ENCODE measurements at places on chromosomes 7 and 10.

GRCh38 chr10:34641147-34641912 is 173.8 kb downstream of the PARD3 start:
- no peak for DNase-seq

DNA sequence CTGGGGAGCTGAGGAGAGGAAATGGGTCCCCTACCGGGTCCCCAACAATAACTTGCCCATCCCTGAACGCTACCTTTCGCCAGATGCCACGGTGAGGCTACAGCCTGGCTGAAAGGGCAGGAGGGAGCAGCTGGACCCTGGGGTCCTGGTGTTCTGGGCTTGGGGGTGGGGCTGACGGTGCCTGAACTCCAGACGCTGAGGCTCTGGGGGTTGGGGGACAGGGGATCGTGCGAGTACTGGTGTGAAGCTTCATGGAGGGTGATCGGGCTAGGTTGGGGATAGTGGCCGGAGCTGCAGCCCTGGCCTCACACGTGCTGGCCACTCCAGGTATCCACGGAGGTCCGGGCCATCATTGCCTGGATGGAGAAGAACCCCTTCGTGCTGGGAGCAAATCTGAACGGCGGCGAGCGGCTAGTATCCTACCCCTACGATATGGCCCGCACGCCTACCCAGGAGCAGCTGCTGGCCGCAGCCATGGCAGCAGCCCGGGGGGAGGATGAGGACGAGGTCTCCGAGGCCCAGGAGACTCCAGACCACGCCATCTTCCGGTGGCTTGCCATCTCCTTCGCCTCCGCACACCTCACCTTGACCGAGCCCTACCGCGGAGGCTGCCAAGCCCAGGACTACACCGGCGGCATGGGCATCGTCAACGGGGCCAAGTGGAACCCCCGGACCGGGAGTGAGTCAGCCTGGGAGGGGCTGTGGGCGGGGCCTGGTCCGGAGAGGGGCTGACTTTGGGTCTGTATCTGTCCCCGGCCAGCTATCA is 8.3 kb downstream of the AEBP1 start:
- no peak for DNase-seq

DNA sequence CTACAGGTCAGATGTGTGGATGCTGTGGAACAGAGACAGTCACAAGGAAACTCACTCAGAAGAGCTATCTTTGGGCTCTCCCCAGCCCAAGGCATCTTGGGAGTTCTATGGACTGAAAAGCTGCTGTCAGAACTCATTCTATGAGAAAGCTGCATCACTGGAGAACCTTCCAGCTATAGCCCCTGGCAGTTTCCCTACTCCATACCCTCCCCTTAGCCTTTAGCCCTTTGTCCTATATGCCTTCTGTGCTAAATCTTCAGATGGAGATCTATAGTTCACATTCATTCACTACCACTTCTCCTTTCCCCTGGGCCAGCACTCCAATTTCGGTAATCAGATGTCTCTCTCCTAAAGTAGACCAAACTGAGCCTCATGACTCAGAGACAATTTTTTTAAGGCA is 6.9 kb downstream of the WNT8B start:
- DNase-seq, result no peak

DNA sequence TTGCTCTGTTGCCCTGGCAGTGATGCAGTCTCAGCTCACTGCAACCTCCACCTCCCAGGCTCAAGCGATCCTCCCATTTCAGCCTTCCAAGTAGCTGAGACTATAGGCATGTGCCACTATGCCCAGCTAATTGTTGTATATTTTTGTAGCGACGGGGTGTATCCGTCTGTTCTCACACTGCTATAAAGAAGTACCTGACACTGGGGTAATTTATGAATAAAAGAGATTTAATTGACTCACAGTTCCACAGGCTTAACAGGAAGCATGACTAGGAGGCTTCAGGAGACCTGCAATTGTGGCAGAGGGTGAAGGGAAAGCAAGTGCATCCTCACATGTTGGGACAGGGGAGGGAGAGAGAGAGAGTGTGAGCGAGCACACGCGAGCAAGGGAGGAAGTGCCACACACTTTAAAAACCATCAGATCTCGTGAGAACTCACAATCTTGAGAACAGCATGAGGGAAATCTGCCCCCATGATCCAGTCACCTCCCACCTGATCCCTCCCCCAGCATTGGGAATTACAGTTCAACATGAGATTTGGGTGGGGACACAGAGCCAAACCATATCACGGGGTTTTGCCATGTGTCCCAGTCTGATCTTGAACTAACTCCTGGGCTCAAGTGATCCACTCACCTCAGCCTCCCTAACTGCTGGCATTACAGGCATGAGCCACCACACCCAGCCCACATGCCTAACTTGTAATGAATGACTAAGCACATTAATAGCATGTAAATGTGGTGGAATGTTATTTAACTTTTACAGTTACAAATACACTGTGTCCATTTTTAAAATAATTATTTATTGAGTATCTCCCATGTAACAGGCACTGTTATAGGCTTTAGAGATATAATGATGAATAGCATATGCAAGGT is 65.5 kb downstream of the RALA start:
- DNase-seq, result no peak

- DNase-seq, result no peak
Observed at GRCh38 chr10:72367301-72367960, 12.7 kb upstream of the DNAJB12 start.

DNA sequence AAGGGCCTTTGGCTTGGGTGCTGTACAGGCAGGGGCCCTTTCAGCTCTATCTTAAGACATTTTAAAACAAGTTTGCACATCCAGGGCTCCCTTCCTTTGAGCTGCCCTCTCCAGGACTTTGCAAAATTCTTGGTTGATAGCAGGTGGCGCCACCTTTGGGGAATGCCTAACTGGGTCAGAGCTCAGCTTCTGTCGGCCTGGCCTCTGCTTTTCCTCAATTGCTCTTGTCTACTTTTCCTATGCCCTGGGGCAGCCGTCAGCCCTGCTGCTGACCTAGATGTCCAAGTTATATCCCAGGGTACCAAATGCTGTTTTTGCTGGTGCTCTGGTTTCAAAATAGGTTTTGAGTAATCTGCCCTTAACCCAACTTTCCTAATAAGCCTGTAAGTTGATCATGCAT is 65.8 kb downstream of the APBB1IP start:
- DNase-seq, result peak; percentile 42

DNA sequence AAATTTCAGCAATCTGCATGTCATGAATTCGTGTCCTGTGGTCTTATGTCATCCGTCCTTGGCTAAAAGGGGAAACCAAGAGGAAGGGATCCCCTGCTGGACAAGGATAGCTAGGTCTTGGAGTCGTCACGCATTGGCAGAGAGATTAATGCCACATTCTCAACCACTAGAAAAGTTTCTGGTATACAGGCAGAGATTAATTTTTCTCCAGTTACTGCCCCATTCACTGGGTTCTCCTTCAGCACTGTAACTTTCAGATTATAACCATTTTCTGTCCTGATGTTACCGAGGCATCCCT is 1060.6 kb upstream of the AUTS2 start:
- no peak for DNase-seq

DNA sequence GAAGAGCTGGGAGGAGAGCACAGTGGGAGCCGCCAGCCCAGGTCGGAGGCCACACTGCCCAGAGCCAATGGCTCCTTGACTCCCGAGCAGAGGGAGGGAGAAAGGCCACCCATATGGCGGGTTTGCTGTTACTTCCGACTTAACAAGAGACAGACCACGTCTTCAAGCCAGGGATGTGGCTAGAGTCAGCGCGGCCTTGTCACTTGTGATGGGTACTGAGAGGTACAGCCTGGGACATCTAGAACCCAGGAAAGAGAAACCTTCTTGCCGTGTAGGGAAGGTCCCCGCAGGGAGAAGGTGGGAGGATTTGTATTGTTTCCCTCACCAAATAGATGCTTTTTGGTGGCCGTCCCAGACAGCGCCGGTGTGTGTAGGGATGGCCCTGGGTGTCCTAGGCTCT is 127.6 kb downstream of the PAXIP1 start:
- no peak for DNase-seq

GRCh38 chr7:127809261-127809702 is 157.3 kb downstream of the SND1 start:
- no peak for DNase-seq

GRCh38 chr10:68586606-68587305 is 26.6 kb downstream of the TET1 start:
- no peak for DNase-seq

- DNase-seq, result no peak
Observed at GRCh38 chr10:100927266-100927665, 14.5 kb downstream of the SLF2 start.

DNA sequence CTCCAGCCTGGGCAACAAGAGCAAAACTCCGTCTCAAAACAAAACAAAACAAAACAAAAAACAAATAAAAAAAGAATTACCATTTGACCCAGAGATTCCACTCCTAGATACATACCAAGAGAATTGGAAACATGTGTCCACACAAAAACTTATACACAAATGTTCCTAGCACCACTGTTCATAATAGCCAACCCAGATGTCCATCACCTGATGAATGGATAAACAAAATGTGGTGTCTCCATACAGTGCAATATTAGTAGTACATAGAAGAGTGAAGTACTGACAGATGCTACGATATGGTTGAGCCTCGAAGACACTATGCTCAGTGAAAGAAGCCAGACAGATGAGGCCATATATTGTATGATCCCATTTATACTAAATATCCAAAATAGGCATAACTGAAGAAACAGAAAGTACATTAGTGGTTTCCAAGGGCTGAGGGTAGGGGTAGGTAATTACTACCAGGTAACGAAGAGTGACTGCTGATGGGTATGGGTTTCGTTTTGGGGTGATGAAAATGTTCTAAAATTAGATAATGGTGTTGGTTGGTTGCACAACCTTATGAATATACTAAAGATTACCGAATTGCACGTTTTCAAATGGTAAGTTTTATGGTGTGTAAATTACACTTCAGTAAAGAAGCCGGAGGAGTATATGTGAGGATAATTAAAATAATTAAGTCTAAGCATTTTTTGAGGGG is 20.0 kb downstream of the MYO1G start:
- DNase-seq, result no peak

DNA sequence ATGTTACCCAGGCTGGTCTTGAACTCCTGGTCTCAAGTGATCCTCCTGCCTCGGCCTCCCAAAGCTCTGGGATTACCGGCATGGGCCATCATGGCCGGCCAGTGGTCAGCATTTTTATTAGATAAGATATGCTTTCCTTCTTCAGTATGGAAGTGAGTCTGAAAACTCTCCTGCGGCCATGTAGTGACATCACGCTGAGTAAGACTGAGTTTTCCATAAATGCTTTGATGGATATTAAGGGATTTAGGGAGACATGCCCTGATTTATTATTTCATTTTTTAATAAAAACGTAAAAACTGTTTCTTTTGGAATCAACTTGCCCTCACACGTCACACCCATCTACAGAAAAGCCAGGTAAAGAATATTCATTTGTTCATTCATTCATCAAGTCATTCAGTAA is 48.4 kb downstream of the DYNC1I1 start:
- DNase-seq, result no peak

DNA sequence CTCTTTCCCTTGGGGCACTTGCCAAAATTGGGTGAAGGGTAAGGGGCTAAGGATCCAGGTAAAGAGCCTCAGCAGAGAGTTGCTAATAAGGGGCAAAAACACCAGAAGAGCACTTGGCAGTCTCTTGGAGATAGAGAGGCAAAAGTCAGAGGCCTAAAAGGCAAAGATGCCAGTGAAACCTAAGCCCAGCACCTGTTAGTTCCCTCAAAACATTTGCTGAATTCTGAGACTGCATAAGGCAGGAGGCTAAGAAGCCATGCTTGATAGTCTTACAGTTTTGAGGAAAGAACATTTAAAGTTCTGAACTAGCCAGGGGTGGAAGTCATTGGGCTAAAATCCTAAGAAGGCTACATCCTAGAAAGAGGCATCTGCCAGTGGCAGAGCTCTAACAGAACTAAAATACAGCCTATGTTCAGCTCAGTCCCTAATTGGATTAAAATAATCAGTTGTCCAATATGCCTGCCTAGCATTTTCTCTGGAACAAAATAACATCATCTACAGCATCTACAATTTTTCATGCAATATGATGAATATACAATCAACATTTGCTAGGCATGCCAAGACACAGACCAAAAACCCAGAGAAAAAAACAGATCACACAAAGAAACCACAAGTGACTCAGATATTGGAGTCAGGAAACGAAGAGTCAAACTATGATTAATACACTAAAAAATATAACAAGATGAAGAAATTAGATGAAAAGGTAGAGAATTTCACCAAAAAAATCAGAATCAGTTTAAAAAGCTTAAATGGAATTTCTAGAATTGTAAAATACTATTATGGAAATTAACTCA is 7.7 kb downstream of the HTR7 start:
- no peak for DNase-seq

DNA sequence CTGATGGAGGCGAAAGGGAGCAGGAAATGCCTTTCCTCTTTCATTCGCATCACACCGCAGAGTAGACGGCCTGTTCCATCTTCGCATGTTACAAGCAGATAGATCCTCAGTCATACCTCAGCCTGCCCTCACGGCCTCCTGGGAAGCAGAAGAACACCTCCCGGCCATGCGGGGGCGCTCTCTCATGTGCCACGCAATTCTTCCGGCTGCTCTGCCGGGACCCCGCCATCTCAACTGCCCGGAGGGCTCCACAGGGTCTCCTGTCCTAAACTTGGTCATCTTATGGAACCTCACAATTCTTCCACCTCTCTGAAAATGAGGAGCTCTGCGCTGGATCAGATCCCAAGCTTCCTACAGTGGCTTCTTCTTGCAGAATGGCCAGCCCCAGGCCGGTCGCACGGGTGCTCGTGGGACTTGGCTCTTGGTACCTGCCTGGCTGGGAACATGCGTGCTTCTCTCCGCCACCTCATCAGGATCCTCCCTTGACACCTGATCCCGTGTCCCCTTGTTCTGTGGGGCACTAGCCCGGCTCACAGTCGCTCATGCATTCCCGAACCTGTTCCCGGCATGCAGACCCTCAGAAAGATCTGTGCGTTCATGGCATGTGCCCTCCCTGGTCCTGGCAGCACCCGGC is 262.8 kb upstream of the SHH start:
- no peak for DNase-seq

DNA sequence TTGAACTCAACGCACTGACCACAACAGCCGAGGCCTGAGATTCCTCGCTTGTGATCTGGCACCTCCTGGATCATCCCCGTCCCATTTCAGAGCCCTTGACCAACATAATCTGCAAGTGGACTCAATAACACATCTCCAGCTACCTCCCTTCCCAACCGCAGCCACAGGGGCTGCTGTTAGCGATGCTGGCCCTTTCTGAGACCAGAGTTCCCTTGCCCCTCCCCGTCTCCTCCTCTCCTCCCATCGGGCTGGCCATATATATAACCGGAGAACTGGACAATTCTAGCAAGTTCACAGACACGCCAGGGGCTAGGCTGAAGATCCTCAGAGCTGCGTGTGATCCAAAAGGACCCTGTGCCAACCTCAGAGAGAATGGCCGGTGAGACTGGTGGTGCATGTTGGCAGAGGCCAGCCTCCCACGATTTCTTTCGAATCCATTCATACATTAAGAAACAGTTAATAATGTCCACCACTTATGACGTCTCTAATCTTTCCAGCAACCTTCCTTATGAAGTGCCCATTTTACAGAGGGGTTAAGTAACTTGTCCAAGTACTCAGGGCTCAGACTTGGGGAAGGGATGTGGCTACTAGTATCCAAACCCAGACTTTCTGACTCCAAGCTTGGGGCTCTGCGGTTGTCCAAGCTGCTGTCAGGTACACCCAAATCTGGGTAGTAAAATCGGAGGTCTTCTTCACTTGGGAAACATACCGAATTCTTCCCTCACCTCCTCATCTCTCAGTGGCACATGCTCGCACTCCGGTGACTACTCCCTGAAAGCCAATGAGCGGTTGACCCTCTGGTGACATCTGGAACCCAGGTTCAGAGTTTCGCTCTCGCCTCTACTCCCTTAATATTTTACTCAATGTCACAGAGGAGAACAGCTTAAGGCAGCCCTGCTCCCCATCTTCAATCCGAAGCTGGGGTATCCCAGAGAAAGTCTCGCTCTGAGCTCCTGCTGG is 11.2 kb upstream of the FEZF1 start:
- DNase-seq, result no peak
